ENCODE measurements at places on chromosomes 1 and 21.

DNA sequence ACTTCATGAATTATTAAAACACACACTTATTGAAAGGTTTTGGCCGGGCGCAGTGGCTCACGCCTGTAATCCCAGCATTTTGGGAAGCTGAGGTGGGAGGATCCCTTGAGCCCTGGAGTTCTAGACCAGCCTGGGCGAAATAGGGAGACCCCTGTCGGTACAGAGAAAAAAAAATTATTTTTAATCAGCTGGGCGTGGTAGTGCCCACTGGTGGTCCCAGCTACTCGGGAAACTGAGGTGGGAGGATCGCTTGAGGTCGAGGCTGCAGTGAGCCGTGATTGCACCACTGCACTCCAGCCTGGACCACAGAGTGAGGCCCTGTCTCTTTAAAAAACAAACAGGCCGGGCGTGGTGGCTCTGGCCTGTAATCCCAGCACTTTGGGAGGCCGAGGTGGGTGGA, 1.7 kb downstream of the GABPB2 start:
- H3K27ac ChIP-seq = peak overlapping the region; percentile 98
- no peak overlapping the region for H3K4me3 ChIP-seq
- H3K36me3 ChIP-seq = peaks cover 9% of the 10 kb centered on the region
- H3K4me1 ChIP-seq = peaks cover 5% of the 10 kb centered on the region
- no peak for DNase-seq

DNA sequence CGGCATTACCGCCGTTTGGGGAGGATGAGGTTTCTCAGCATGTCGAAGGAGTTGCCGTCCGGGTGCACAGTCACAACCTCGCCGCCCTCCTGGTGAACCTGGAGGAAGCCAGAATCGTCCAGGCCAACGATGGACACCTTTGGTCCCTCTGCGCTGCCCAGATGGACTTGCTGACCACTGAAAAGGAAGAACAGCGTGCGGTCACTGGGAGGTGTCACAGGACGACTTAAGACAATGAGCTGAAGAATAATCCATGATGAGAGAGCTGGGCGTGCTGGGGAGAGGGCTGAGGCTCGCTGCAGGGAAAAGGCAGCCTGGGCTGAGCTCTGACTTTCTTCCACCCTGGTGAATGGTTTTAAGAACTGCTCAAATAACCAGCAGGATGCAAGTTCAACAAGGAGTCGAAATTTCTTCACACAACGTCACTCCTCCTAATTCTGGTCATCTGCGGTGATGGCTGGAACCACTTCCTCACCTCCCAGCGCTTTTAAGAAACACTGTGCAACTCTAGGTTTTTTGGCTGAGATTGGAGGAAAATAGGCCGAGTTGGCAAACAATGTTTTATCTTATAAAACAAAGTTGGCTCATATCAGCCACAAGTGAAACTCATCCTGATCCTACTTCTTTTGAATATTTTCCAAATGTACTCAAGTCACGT, 55.5 kb downstream of the SIM2 start:
- DNase-seq = no peak
- H3K4me3 ChIP-seq = no peak overlapping the region
- peaks cover 35% of the 10 kb centered on the region for H3K36me3 ChIP-seq
- no peaks in the 10 kb centered on the region for H3K4me1 ChIP-seq

DNA sequence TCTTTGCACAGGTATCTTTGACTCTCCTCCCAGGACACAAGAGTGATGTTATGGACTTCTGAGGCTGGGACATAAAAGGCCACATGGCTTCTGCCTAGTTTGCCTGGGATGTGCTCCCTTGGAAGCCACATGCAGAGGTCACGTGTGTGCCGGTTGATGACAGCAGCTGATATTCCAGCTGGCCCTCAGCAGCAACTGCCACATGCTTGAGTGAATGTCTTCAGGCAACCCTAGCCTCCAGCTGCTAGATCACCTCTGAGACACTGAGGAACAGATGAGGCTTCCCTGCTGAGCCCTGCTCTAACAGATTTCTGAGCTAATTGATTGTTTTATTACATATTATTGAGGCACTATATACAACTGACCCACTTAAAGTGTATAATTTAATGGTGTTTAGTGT, 11.6 kb upstream of the AKR7A3 start:
- no peak overlapping the region for H3K27ac ChIP-seq
- no peak for DNase-seq
- H3K4me1 ChIP-seq = peaks cover 2% of the 10 kb centered on the region
- H3K36me3 ChIP-seq = peaks cover 31% of the 10 kb centered on the region
- no peak overlapping the region for H3K4me3 ChIP-seq

GRCh38 chr1:155202731-155203515, 4.8 kb downstream of the THBS3 start:
- no peaks in the 10 kb centered on the region for H3K27me3 ChIP-seq
- no peak for DNase-seq
- H3K36me3 ChIP-seq = no peaks in the 10 kb centered on the region
- H3K4me3 ChIP-seq = no peak overlapping the region

- no peak overlapping the region for H3K27ac ChIP-seq
- peaks cover 10% of the 10 kb centered on the region for H3K27me3 ChIP-seq
- H3K36me3 ChIP-seq = peaks cover 5% of the 10 kb centered on the region
Observed at GRCh38 chr1:9062846-9063245, 6.6 kb downstream of the SLC2A5 start.

- DNase-seq = no peak
- peaks cover 10% of the 10 kb centered on the region for H3K4me1 ChIP-seq
- peaks cover 7% of the 10 kb centered on the region for H3K36me3 ChIP-seq
- H3K27ac ChIP-seq = no peak overlapping the region
Observed at GRCh38 chr1:183097438-183098051, 74.3 kb downstream of the LAMC1 start.

DNA sequence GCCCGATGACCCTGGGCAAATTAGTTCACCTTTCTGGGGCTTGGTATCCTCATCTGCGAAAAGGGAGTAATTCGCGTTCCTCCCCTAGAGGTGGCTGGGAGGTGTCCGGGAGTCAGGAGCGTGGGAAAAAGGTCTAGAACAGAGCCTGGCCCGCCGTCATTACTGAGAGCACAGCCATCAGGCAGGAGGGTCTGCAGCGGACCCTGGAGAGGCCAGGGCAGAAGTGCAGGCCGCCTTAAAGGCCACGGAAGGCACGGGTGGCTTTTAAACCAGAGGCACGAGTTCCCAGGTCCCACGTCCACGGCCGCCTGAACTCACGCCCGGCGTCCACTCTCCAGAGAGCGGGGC, 850 bp downstream of the PANK4 start:
- H3K27me3 ChIP-seq = peaks cover 2% of the 10 kb centered on the region
- no peak overlapping the region for H3K27ac ChIP-seq
- DNase-seq = no peak
- peaks cover 3% of the 10 kb centered on the region for H3K36me3 ChIP-seq
- peaks cover 30% of the 10 kb centered on the region for H3K4me1 ChIP-seq

DNA sequence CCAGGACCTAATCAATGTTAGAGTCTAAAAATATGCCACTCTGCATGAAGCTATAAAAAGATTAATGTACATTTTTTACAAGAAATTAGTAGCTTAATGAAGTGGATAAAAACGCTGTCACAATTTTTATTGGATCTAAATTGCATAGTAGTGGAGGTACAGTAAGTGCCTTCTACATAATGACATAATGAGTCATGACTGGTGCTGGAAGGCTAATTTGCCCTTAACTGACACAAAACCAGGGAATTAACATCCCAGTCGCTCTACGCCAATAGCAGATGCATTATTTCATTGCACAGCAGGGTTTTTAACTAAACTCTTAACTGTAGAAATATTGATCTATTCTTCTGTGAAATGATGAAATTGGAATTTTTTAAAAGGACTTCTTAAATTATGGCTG, 33.3 kb downstream of the RRAGC start:
- H3K27me3 ChIP-seq = peaks cover 17% of the 10 kb centered on the region
- no peaks in the 10 kb centered on the region for H3K4me1 ChIP-seq
- no peak overlapping the region for H3K27ac ChIP-seq
- no peak overlapping the region for H3K4me3 ChIP-seq
- no peak for DNase-seq

DNA sequence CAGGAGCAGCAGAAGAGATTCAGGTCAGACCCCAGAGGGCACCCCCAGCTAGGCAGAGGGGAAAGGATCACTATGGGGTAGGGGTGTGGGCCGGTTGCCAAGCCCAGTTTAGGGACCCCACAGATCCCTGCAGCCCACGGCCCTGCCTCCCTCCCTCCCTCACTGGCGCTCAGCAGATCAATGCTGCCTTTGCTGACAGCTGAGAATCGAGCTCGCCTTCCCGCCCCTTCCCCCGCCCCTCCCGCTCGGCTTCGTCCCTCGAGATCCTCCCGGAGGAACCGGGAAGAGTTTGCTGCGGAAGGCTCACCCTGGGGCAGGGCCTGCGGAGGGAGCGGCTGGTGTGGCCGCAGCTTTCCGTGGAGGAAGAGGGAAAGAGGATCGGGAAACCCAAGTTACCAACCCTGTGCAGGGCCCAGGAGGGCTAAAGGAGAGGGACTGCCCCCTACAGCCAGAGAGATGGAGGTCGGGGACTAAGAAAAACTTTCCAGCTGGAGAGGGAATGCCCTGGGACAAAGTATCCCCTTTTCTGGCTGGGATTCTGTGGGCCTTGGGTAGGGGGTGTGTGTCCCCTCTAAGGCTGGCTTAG, 1.1 kb upstream of the KCNQ4 start:
- no peak overlapping the region for H3K27ac ChIP-seq
- no peak for DNase-seq
- peak overlapping the region; percentile 79 for H3K4me3 ChIP-seq
- peaks cover 20% of the 10 kb centered on the region for H3K27me3 ChIP-seq
- peaks cover 5% of the 10 kb centered on the region for H3K36me3 ChIP-seq
- H3K4me1 ChIP-seq = peaks cover 11% of the 10 kb centered on the region

DNA sequence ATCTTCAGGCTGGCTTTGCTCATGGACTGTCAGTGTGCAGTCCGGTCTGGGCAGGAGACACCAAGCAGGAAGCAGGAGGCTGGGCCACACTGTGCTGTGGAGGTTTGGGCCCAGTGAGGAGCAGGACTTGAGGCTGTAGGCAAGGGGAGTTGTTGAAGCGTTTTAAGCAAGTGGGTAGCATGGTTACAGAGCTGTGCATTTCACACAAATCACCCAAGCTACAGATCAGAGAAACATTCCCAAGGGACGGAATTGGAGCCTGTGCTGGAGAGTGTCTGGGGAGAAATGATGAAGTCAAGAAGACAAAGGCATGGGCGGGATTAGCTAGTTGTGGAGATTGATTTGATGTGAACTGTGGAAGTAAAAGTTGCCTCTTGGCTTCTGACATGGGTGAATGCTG, 60.9 kb downstream of the KIF21B start:
- H3K36me3 ChIP-seq = no peaks in the 10 kb centered on the region
- H3K4me1 ChIP-seq = peaks cover 15% of the 10 kb centered on the region
- peak overlapping the region; percentile 75 for H3K27ac ChIP-seq
- H3K27me3 ChIP-seq = peaks cover 2% of the 10 kb centered on the region

DNA sequence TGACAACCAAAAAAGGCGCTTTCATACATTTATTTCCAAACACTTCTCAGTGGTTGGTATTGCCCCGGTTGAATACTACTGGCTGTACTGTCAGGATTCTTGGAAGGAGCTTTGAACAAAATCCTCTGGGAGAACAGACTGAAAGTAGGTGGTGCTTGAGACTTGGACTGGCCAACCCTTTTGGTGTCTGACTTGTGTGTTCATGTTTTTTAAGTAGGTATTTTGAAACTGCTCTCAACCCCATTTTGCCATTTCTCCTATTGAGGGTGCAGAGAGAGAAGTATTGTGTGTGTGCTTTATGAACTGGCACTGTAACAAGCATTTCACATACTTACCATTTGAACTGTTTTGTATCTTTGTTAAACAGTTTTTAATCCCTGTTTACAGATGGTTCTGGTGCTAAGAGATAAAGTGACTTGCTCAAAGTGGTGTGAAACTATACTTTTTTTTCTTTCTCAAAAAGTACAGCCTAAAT, 21.2 kb downstream of the ARID1A start:
- no peak overlapping the region for H3K4me3 ChIP-seq
- H3K36me3 ChIP-seq = peaks cover 13% of the 10 kb centered on the region
- DNase-seq = no peak
- H3K27ac ChIP-seq = peak overlapping the region; percentile 58

GRCh38 chr1:240619906-240620621, 8.1 kb upstream of the GREM2 start:
- no peak overlapping the region for H3K4me3 ChIP-seq
- H3K27me3 ChIP-seq = peaks cover 2% of the 10 kb centered on the region
- no peaks in the 10 kb centered on the region for H3K4me1 ChIP-seq
- no peaks in the 10 kb centered on the region for H3K36me3 ChIP-seq
- no peak for DNase-seq

DNA sequence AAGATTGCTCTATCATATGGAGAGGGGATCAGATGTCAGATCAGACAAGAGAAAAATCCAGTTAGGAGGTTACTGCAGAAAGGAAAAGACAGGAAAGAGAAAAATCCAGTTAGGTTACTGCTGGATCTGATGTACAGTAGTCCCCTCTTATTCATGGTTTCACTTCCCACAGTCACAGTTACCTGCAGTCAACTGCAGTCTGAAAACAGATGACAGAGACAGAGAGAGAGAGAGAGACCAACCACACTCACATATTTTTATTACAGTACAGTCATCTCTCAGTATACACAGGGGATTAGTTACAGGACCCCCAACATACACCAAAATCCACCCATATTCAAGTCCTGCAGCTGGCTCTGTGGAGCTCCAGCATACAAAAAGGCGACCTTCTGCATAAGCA, 29.3 kb downstream of the NUP133 start:
- no peak overlapping the region for H3K4me3 ChIP-seq
- H3K27me3 ChIP-seq = no peaks in the 10 kb centered on the region
- peaks cover 24% of the 10 kb centered on the region for H3K4me1 ChIP-seq
- peak overlapping the region; percentile 90 for H3K27ac ChIP-seq
- peak; percentile 12 for DNase-seq

- H3K36me3 ChIP-seq = no peaks in the 10 kb centered on the region
- H3K27me3 ChIP-seq = no peaks in the 10 kb centered on the region
- no peak overlapping the region for H3K4me3 ChIP-seq
- no peak overlapping the region for H3K27ac ChIP-seq
- H3K4me1 ChIP-seq = no peaks in the 10 kb centered on the region
Observed at GRCh38 chr21:25330266-25330665, 277.0 kb downstream of the MRPL39 start.

DNA sequence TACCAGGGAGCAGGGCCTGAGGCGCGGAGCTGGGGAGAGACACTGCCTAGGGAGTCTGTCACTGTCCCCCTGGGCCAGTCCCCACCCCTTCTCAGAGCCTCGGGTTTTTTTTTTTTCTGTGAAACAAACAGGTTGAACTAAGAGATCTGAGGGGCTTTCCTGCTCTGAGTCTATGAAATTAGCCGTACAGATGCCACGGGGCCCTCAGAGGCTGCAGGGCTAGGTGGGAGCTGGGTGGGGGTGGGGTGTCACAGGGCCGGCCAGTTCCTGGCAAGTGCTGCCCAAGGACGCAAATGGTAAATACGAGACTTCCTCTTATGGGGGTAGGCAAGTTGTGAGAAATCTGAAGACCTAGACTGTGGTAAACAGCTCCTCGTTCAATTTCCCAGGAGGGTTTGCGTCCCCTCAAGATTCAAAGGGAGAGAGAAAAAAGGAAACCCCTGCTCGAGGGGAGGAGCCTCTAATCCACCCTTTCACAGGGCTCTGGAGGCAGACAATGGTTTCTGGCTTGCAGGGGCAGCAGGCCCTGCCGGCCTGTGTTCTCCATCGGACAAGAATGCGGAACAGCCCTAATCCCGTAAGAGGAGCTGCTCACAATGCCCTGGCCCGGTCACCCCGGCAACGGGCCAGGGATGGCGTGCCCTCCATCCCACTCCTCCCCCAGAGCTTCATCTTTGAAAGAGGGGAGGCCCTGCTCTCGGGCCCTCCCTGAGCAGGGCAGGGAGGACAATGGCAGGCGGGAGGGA, 7.8 kb downstream of the NUAK2 start:
- H3K4me1 ChIP-seq = peaks cover 80% of the 10 kb centered on the region
- peak; percentile 57 for DNase-seq

GRCh38 chr1:163820226-163820625, 498.5 kb downstream of the NUF2 start:
- no peak overlapping the region for H3K27ac ChIP-seq
- no peaks in the 10 kb centered on the region for H3K36me3 ChIP-seq
- no peaks in the 10 kb centered on the region for H3K27me3 ChIP-seq
- DNase-seq = no peak
- H3K4me3 ChIP-seq = no peak overlapping the region
